ENCODE measurements at places on chromosomes 16 and 17.

DNA sequence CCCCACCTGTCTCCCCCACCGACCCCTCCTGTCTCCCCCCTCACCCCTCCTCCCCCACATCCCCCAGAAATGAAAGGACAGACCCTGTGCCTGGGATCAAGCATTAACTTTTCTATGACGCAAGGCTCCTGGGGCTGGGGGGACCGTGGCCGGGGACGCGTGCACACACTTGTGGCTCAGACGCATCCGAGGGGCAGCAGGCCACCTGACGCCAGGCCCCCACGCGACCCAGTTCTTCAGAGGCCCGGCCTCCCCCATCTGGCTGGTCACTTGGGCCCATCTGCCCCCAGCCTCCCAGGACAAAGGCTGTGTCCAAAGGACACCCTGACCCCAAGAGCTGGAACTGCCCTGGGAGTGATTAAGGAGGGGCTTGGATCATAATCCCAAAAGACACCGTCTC is 14.0 kb upstream of the PVALEF start:
- no peak for DNase-seq

DNA sequence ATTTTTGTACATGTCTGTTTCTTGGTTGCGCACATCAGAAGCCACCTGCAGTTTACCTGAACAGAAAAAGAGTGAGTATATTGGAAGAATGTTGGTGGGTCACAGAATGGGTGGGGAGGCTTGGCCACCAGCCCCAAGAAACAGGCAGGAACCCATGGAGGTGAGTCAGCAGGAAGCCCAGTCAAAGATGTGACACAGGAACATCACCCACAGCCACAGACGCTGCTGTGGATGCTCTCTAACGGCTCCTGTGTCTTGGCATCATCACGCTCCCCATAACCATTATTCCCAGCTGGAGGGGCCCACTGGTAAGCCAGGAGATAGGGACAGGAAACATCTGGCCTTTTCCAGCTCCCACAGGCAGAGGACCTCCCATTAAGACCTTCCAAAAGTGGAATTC is 94.0 kb upstream of the WSB1 start:
- no peak for DNase-seq

DNA sequence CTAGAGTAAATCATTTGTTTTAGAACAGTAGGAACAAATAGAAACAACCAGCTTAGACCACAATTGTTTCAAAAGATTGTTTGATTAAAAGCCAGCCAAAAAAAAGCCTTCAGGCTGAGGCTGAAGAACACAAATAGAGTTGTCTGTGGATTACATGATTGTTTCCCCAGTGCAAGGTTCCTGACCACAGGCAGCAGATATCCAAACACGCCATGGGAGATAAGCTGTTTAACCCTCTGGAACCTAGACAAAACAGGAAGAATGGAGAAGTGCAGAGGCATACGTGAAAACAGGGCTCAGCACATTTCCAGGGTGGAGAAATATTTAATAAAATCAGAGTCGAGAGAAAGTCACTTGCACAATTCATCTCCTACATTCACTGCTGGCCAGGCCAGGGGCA is 21.0 kb downstream of the ATPAF2 start:
- DNase-seq = no peak

- DNase-seq = no peak
Measured at GRCh38 chr17:59427425-59427921, 96.0 kb downstream of the YPEL2 start.

- DNase-seq = no peak
Measured at GRCh38 chr16:26149364-26150190, 457.8 kb downstream of the HS3ST4 start.

DNA sequence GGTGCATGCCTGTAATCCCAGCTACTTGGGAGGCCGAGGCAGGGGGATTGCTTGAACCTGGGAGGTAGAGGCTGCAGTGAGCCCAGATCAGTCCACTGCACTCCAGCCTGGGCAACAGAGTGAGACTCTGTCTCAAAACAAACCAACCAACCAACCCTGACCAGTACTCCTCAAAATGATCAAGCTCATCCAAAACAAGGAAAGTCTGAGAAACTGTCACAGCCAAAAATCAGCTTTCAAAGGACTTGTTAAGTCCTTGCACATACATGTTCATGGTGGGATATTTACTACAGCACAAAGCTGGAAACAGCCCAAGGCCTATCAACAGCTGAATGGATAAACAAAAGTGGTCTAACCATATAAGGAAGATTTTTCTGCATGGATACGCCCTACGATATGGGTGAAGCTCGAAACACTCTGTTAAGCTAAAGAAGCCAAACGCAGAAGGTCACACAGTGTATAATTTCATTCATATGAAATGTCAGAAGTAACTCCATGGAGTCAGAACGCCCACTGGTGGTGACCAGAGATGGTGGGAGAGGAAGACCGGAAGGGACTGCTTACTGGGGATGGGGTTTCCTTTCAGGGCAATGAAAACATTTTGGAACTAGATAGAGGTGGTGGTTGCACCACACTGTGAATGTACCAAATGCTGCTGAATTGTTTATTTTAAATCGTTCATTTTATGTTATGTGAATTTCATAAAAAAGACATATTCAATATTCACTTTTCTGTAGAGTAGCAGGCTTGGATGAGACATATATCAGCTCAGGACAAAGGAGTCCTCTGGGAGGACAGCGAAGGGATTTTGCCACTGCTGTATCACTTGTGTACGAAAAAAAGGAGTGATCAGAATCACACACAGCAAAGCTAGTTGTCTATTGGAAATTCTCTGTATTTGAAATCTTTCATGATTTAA is 17.7 kb downstream of the CCL17 start:
- DNase-seq = peak; percentile 16

- no peak for DNase-seq
Measured at GRCh38 chr16:68238029-68238345, 2.1 kb upstream of the ESRP2 start.

GRCh38 chr17:15220785-15221184 is 44.3 kb downstream of the PMP22 start:
- DNase-seq = no peak

- peak; percentile 22 for DNase-seq
Measured at GRCh38 chr17:45394913-45395568, 37.6 kb downstream of the ARHGAP27 start.

- DNase-seq = no peak
Measured at GRCh38 chr17:41814195-41814594, 1.4 kb downstream of the FKBP10 start.

DNA sequence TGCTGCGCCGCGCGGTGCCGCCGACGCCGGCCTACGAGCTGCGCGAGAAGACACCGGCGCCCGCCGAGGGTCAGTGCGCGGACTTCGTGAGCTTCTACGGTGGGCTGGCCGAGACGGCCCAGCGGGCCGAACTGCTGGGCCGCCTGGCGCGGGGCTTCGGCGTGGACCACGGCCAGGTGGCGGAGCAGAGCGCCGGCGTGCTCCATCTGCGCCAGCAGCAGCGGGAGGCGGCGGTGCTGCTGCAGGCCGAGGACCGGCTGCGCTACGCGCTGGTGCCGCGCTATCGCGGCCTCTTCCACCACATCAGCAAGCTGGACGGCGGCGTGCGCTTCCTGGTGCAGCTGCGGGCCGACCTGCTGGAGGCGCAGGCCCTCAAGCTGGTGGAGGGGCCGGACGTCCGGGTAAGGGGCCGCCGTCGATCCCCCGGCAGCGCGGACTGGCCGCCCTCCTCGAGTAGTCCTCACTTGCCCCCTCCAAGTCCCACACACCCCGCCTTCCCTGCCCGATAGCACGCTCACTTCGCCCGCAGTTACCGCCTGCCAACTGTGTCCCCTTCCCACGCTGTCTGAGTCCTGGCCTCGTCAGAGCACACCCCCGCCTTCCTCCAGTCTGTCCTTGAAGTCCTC is 470 bp downstream of the MLYCD start:
- peak; percentile 30 for DNase-seq

DNA sequence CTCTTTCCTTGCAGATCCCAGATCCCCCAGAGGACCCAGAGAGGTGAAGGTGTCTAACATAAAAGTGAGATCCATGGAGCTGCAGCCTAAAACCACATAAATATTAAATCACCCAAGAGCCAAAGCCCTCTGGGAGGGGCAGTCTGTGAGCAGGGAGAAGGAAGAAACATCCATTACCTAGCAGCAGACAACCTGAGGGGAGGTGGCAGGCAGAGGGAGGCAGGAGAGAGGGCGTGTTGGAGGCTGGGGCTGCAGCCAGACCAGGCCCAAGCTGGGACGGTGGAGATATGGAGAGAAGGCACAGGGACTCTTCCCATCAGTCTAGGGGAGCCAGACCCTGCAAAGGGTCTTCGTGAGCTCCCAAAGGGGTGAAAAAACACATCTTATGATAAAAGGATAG is 101.1 kb downstream of the SHISA6 start:
- DNase-seq = no peak

DNA sequence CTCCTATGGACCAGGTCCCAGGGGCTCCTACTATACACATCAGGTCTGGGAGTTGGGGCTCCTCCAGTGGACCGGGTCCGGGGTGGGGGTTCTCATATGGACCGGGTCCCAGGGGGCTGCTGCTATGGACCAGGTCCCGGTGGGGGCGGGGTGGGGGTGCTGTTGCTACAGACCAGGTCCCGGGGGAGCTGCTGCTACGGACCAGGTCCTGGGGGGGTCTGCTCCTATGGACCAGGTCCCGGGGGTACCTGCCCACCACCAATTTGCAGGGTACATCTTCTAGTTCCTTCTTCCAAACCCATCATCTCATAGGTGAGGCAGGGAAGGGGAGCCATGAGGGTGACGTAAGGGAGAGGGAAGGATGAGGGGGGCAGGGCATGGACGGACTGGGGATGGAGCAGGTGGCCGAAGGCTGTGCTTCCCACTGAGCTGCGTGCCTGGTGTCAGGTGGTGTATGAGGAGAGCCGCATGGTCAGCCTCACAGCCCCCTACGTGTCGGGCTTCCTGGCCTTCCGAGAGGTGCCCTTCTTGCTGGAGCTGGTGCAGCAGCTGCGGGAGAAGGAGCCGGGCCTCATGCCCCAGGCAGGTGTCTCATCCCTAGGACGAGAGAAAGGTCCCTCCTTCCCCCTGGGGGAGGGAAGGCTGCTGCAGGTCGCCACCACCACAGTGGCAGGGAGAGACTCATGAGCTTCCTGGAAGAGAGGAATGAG is 6.6 kb downstream of the ENDOV start:
- DNase-seq = no peak

GRCh38 chr17:35726127-35726952 is 5.1 kb upstream of the RASL10B start:
- no peak for DNase-seq

- no peak for DNase-seq
Measured at GRCh38 chr16:84553873-84554399, 49.5 kb upstream of the MEAK7 start.

- DNase-seq = no peak
Measured at GRCh38 chr17:7852262-7852670, 2.6 kb upstream of the TMEM88 start.

- no peak for DNase-seq
Measured at GRCh38 chr17:72445055-72445991, 324.5 kb downstream of the SOX9 start.

- DNase-seq = no peak
Measured at GRCh38 chr17:62388856-62389255, 8.5 kb downstream of the EFCAB3 start.

GRCh38 chr17:58084317-58084981 is 1.2 kb downstream of the DYNLL2 start:
- DNase-seq = peak; percentile 43

DNA sequence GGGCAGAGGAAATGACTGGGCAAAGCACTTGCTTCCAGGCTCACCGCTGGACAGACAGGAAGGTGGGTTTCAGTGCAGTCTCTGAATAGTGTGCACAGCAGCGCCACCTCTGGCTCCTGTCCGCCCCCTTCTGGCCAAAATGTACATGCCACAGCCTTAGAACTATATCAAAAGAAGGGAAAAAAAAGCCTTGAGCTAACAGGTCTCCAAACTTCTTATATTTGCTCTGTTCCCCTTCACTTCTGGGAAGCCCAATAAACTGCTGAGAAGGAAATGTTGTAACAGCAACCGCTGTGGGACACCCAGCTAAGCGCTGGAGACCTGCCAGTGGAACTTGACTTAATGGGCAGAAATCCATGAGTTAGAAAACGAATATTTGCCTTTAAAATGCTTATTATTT is 17.5 kb downstream of the COG7 start:
- no peak for DNase-seq

- DNase-seq = peak; percentile 45
Measured at GRCh38 chr17:6713918-6714271, 726 bp upstream of the SLC13A5 start.

GRCh38 chr17:35129154-35129972 is 7.9 kb downstream of the FNDC8 start:
- no peak for DNase-seq

- no peak for DNase-seq
Measured at GRCh38 chr16:50626868-50627267, 54.2 kb downstream of the SNX20 start.

- no peak for DNase-seq
Measured at GRCh38 chr17:58595194-58595792, 80.9 kb upstream of the MTMR4 start.

GRCh38 chr17:41593306-41593981 is 6.7 kb upstream of the KRT14 start:
- DNase-seq = no peak

- no peak for DNase-seq
Measured at GRCh38 chr17:19242323-19242722, 5.2 kb downstream of the EPN2 start.

- DNase-seq = no peak
Measured at GRCh38 chr16:27703545-27703944, 153.6 kb downstream of the KATNIP start.

DNA sequence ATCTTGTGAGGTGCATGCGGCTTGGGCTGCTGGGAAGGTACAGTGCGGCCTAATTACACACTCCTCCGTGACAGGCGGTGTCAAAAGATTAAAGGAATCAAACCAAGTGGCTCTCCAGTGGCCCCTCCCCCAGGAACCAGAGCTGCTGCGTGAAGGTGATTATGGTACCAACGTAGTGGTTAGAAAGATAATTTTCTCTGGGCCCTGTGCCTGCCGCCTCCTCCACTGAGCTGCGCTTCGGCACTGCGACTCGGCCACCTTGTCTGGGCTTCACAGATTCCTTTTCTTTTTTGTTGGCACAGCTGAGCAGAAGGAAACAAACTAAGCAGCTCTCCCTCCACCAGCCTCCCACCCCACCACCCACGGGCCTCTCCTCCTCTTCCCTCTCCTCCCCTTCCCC is 113.2 kb upstream of the SDK2 start:
- no peak for DNase-seq

- DNase-seq = no peak
Measured at GRCh38 chr17:79537686-79538085, 73.2 kb downstream of the RBFOX3 start.

DNA sequence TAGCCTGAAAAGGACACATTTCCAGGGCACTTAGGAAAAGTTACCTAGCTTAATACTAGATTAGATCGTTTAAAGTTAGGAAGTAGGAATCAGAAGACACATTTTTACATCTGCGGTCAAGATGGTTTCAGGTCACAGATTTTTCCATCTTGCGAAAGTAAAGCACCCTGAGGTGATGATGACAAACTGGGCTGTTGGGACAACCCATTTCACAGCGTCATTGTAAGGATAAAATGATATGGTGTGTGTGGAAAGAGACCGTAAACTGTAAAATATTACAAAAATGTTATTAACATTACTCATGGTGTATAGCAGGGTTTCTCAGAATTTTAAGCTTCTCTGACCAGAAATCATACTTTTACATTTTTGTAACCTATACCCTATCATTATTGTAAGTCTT is 10.1 kb upstream of the MAP2K6 start:
- DNase-seq = no peak

GRCh38 chr17:49063652-49064051 is 66.5 kb downstream of the IGF2BP1 start:
- no peak for DNase-seq

GRCh38 chr16:49904348-49905062 is 48.6 kb upstream of the ZNF423 start:
- no peak for DNase-seq

Measured in NCI-H1930 (cell line).